ENCODE measurements at places on chromosomes 13 and 19. TPM values are rescaled to one million over a fixed set of nuclear protein-coding genes. Genes with fewer than 3 reads are reported as not detected.
A peak's percentile ranks its signal among the peaks of the same experiment; 100 is the strongest.

- peak; percentile 28 for DNase-seq
Observed at GRCh38 chr13:74966814-74967424, 515.0 kb downstream of the TBC1D4 start.

DNA sequence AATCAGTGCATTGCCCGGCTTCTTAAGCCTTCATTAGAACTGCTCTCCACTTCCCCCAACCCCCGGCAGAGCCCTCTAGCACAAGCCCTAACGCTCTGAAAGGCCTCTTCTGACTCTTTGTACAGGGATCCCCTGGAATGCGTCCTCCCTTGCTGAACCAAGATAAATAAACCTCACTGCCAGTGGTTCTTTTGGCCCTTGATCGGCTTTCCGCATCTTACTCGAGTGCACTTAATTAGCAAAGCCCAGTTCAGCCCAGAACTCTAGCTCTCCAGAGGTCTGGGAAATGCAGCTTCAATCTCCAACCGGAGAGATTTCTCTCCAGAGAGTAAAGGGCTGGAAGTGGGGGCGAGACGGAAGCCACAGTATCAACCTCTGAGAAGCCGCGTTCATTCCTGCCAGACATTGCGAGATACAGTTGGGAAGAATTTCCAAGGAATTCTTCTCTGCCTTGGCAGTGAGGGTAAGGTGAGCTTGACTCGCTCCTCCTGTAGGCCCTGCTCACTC is 8.7 kb upstream of the ZNF444 start:
- peak; percentile 70 for DNase-seq

DNA sequence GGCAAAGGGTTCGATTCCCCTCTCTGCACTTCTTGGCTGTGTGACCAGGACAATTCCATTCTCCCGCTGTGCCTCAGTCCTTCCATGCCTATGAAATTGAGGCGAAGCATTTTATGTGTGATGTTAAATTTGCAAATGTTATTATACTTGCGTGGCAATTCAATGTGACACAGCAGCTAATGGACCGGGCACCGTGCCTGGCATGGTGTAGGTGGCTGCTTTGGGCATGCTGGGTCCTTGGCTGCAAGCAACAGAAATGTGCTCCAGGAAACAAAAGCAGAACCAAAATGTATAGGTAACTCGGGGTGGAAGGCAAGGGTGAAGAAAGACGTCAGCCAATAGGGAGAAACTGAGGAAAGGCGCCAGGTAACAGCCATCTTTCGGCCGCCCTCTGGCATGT is 37.1 kb downstream of the TINCR start:
- DNase-seq = no peak

DNA sequence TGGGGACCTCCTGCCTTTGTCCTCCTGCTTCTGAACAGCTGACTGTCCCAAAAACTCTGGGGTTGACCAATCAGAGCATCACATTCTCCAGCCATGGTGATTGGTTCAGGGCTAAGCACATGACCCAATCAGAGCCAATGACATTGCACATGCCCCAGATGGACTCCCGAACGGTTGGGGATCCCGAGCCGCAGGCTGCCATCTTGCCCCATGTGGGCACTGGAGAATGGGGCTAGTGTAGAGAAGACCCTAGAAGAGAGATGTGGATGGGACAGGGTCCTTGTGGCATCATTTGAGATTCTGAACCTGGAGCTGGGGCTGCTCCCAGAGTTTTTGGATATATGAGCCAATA is 31.3 kb upstream of the PEPD start:
- DNase-seq = no peak

DNA sequence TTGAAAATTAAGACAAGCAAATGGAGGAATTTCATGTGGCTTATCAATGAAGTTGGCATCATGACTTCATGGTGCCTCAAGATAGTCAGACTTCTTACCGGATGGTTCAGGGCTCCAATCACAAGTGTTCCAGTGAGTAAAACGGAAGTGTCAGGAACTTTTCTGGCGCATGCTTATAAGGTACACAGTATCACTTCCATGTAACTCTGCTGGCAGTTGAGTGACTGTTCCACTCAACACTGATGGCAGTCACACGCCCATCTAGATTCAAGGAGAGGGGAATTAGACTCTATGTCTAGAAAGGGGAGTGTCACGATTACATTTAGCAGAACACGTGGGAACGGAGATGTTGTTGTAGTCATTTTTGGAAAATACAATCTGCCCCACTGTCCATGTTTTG is 114.3 kb downstream of the KCTD15 start:
- DNase-seq = no peak

- DNase-seq = peak; percentile 35
Observed at GRCh38 chr13:114064450-114065140, 67.8 kb downstream of the RASA3 start.

GRCh38 chr13:77544355-77544754 is 8.8 kb downstream of the SCEL start:
- peak; percentile 70 for DNase-seq

DNA sequence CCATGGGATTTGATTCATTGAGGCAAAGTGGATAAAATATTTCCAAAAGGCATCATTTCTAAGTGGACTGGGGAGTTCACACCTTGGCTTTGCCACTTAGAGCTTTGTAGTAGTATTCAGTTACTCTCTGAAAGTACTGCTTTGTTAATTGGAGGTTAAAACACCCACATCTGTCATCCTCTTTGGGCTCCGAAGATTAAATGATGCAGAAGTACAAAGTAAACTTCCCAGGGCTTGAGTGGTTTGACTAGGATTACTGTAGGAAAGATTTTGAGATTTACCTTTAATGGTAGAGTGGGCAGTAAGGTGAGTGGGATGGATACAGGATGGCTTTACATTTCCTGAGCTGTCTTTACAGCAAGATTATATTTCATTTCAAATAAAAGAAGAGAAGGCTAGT is 42.4 kb downstream of the WASF3 start:
- DNase-seq = no peak

GRCh38 chr13:79522583-79522982 is 41.6 kb downstream of the NDFIP2 start:
- DNase-seq = peak; percentile 95

GRCh38 chr13:48160606-48161278 is 65.8 kb upstream of the MED4 start:
- no peak for DNase-seq

- DNase-seq = no peak
Observed at GRCh38 chr13:102658660-102659059, 36.2 kb downstream of the METTL21C start.

DNA sequence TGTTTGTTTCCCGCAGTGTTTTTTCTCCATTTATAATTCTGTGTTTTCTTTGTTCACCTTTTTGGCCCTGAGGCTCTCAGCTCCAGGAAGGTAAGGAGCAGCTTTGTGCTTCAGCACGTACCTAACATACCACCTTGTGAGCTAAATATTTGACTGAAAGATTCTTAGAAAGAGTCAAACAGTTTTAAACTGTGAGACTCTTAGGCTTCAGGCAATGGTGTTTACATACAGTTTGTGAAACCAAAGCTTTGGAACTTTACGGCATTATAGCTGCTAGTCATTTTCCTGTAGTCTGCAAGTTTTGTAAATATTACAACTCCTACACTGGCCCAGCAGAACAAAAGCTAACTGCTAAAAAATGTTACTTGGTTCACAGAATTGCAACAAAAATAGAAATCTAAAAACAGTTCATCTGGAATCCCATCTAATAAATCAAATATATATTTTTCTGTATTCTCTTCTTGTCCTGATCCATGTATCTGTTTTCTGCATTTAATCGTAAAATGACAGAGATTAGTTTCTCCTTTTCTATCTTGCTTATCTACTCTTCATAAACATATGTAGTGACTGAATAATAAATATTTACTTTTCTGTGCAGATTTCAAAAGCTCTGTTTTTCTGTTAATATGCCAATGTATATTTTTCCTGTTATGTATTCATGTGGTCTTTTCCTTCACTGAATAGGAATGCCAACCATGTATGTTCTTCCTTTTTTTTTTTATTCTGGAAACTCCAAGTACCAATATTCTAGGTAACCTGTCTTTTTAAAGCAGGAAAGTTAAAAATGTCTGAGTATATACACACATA is 38.8 kb upstream of the GPI start:
- DNase-seq = peak; percentile 29

- no peak for DNase-seq
Observed at GRCh38 chr19:41709951-41710645, 1.7 kb downstream of the CEACAM5 start.

GRCh38 chr19:41302624-41303351 is 7.2 kb upstream of the CCDC97 start:
- DNase-seq = no peak

- peak; percentile 80 for DNase-seq
Observed at GRCh38 chr13:97122381-97122996, 99.6 kb upstream of the MBNL2 start.

GRCh38 chr19:56177564-56178243 is 1.9 kb downstream of the GALP start:
- no peak for DNase-seq

- peak; percentile 15 for DNase-seq
Observed at GRCh38 chr13:77359171-77359570, 32.3 kb upstream of the MYCBP2 start.

- peak; percentile 92 for DNase-seq
Observed at GRCh38 chr19:52570000-52570861, at the start of gene ZNF701. Gene ZNF701 (plus strand): TSS chr19:52570287. CDS start chr19:52574148, 3,861 bp downstream.

DNA sequence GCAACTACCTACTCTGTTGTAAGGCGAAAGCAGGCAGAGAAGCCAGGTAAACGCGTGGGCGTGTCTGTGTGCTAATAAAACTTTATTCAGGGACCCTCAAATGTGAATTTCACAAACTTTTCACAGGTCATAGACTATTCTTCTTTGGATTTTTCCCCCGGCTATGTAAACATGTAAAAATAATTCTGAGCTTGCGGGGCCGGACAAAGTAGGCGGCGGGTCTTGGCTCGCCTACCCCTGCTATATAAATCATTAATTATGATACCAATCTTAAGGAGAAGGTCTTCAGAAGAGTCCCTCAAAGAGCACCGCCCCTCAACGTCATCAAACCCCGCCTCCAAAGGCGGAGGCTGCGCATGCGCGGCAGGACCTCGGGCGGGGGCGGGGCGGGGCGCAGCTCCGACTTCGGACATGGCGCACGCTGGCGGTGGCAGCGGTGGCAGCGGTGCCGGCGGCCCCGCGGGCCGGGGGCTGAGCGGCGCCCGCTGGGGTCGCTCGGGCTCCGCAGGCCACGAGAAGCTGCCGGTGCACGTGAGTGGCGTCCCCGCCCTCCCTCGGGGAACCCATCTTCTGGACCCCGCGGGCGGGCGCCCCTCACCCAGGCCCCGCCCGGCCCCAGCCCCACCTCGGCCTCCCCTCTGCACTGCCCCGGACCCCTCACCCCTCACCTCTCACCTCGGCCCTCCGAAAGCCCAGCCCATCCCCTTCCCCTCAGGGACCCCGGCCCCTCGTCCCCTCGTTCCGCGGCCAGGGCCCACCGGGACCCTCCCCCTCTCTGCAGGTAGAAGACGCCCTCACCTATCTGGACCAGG is at the start of gene SIN3B:
TSS of gene SIN3B (plus strand) at position 389 of the 812 bp plus-strand sequence. CDS start at position 412, 23 bp downstream.
- peak; percentile 78 for DNase-seq

DNA sequence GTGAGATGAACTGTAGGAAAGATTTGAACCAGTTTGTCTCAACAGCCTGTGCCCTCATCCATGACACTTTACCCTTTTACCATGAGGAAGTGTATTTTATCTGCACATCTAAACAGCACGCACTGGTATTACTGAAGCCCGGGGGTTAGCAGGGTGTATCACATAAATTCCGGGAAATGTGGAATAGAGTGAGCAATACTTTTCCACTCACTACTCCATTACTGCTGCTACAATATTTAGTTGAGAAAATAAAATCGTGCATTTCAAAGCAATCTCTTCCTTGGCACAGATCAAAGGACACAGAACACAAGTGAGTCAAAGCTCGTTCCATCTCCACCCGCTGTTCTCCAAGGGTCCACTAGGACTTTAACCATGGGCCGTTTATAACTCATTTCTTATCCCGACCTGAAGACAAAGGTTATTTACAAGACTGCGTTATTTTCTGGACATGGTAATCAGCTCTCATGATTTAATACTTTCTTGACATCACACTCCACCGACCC is 35.2 kb downstream of the STK24 start:
- DNase-seq = no peak

GRCh38 chr19:52664461-52664860 is 26.3 kb upstream of the ZNF83 start:
- DNase-seq = no peak

- no peak for DNase-seq
Observed at GRCh38 chr13:34767778-34768177, 174.3 kb upstream of the NBEA start.

GRCh38 chr13:48629277-48629676 is 24.5 kb upstream of the CYSLTR2 start:
- no peak for DNase-seq

- no peak for DNase-seq
Observed at GRCh38 chr13:23810685-23811240, 78.4 kb downstream of the MIPEP start.

- DNase-seq = no peak
Observed at GRCh38 chr13:60647547-60647946, 250.5 kb downstream of the TDRD3 start.

- no peak for DNase-seq
Observed at GRCh38 chr13:104534847-104535246, 1468.6 kb upstream of the SLC10A2 start.

GRCh38 chr13:51840917-51841316 is 4.1 kb downstream of the TMEM272 start:
- DNase-seq = no peak

- DNase-seq = no peak
Observed at GRCh38 chr13:110265341-110265681, 41.6 kb downstream of the COL4A1 start.

DNA sequence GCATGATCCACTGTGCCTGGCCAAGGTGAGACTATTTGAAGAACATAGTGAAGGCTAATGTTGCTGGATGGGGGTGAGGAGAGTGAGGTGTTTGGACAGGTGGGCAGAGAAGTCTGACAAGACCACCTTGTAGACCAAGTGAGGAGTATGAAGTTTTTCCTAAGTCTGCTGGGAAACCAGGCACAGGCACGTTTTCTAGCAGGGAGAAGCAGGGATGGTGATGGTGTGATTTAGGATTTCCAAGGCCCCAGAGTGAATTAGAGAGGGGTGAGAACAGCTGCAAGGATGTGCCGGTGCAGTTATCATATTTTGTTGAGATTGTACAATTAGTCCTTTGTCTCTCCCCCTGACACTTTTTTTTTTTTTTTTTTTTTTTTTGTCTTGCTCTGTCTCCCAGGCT is 5.6 kb upstream of the PKN1 start:
- no peak for DNase-seq

FFAR1 gene
- polyA plus RNA-seq = not detected

KLK8 gene
- polyA plus RNA-seq = not detected

FOSB gene
- 48.6 TPM for polyA plus RNA-seq

TNNT1 gene
- polyA plus RNA-seq = 1.4 TPM

SBSN gene
- polyA plus RNA-seq = 1.6 TPM

KLF1 gene
- polyA plus RNA-seq = not detected

DCLK1 gene
- 2.9 TPM for polyA plus RNA-seq

CEACAM8 gene
- polyA plus RNA-seq = not detected

CEACAM21 gene
- polyA plus RNA-seq = not detected

USHBP1 gene
- not detected for polyA plus RNA-seq

CALR3 gene
- not detected for polyA plus RNA-seq

SOHLH2 gene
- polyA plus RNA-seq = 0.42 TPM

RFX2 gene
- 4.4 TPM for polyA plus RNA-seq

C3 gene
- 2.5 TPM for polyA plus RNA-seq

ZNF763 gene
- 1.6 TPM for polyA plus RNA-seq

KLF2 gene
- polyA plus RNA-seq = 11.5 TPM

ZNF878 gene
- polyA plus RNA-seq = 0.16 TPM
